NCI-H187 (cell line): ENCODE measurements at places on chromosomes 7 and 10.

GRCh38 chr10:93947524-93947923 lies 46.2 kb upstream of the PLCE1 start:
- DNase-seq: no peak

GRCh38 chr7:114835861-114836260 lies 86.0 kb upstream of the MDFIC start:
- no peak for DNase-seq

- DNase-seq: no peak
Observed at GRCh38 chr7:43749383-43749940, 9.0 kb upstream of the BLVRA start.

DNA sequence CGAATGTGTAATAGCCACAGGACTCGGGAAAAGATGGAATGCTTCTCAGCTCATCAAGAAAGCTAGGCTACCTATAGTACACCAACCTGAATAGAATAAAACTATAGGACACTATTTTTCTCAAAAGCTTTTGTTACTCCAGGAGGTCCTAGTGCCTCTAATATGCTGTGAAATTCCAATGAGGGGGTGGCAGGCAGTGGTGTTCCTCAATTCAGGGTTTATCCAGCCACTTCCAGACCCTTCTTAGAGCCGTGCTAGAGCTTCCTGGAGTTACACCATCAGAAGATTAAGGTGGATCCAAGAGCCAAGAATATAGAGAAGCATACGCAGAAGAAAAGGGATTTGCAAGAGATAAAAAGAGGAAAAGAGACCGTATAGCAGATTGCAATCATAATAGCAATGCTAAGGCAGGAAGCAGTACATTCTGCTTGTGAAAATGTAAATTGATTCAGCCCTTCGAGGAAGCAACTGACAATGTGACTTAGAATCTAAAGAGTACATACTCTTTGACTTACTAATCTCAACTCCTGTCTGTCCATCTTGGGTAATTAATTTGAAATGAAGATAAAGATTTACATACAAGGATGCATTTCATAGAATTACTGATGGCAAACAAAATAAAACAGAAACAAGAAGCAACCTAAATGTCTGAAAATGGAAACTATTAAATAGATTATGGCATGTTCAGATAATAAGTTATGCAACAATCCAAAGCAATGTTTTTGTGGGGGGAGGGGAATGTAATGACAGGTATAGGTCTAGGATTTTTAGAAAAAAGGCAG lies 2.1 kb downstream of the ST8SIA6 start:
- no peak for DNase-seq

GRCh38 chr7:133871757-133872156 lies 255.4 kb upstream of the LRGUK start:
- no peak for DNase-seq

GRCh38 chr10:58239561-58240169 lies 28.0 kb downstream of the IPMK start:
- DNase-seq: no peak

- DNase-seq: no peak
Observed at GRCh38 chr7:55023841-55024505, 5.2 kb downstream of the EGFR start.

DNA sequence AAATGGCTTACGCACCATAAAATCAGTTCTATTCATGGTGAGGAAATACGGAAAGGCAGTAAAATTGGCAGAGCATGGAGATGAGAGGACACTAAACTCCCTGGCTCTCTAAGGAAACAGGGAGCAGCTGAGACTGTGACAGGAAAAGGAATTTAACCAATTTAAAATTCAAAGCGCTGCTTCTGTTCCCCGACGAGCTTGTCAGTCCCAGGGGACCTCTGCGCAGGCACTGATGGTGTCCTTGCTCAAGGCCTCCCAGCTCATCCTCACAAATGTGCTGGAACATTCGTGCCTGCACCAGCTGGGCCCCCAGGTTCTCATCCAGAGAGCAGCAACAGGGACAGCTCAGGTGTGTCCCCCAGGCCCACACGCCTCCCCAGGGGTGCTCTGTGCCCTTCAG lies 101.4 kb downstream of the MAD1L1 start:
- DNase-seq: no peak

DNA sequence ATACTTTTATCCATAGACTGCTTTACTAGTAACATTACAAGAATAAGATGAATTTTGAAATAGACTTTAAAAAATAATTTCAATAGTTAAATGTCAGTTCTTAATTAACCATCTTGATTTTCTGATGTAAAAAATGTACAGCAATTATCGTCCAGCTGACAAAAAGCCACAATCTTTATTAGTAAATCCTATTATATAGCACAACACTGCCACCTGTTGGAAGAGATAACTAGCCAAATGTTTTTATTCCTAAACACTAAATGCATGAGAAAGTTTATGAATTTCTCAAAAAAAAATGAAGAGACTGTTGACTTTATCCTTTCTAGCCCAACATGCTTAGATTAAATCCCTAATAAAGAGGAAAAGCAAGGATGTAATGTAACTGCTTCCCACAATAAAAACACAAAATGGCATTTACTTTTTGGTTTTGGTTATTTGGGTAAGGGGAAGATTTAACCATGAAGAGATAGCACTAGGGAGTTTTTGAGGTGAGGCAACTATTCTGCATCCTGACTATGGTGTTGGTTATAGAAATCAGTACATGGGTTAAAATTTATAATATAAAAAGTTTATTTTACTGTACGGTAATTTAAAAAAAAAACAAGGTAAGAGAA lies 8.0 kb downstream of the COA1 start:
- no peak for DNase-seq

DNA sequence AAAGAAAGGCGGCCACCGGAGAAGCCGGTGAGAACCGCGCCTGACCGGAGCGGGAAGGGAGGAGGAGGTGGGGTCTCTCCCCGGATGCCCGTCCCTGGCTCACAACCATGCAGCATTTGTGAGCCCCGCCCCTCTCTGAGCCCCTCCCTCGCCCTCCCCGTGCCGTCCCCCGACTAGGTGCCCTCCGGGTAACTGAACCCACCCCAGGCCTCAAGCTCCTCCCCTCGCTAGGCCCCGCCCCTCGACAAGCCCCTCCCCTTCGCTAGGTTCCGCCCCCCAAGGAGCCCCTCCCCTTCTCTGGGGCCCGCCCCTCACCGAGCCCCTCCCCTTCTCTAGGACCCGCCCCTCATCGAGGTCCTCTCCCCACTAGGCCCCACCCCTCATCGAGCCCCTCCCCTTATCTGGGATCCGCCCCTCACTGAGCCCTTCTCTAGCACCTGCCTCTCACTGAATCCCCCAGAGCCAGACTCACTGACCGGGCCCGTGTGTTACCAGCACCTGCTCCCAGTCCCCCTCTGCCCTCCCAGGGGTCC lies 42.2 kb upstream of the HSPB1 start:
- peak; percentile 74 for DNase-seq

- DNase-seq: no peak
Observed at GRCh38 chr7:110358028-110358427, 732.9 kb upstream of the LRRN3 start.

GRCh38 chr7:111980725-111981124 lies 225.5 kb downstream of the DOCK4 start:
- DNase-seq: no peak

- no peak for DNase-seq
Observed at GRCh38 chr10:98664329-98665042, 217.8 kb upstream of the HPS1 start.
